Stomach (tissue), 19 donors: ENCODE measurements at places on chromosomes 16 and 17. TPM values are rescaled to one million over a fixed set of nuclear protein-coding genes. Genes with fewer than 3 reads are reported as not detected.

The SLC43A2 gene
- 13.0 TPM for total RNA-seq

The ST6GALNAC1 gene
- 94.2 TPM for total RNA-seq

The CHRNB1 gene
- total RNA-seq = 6.4 TPM

The GINS2 gene
- 2.0 TPM for total RNA-seq

DNA sequence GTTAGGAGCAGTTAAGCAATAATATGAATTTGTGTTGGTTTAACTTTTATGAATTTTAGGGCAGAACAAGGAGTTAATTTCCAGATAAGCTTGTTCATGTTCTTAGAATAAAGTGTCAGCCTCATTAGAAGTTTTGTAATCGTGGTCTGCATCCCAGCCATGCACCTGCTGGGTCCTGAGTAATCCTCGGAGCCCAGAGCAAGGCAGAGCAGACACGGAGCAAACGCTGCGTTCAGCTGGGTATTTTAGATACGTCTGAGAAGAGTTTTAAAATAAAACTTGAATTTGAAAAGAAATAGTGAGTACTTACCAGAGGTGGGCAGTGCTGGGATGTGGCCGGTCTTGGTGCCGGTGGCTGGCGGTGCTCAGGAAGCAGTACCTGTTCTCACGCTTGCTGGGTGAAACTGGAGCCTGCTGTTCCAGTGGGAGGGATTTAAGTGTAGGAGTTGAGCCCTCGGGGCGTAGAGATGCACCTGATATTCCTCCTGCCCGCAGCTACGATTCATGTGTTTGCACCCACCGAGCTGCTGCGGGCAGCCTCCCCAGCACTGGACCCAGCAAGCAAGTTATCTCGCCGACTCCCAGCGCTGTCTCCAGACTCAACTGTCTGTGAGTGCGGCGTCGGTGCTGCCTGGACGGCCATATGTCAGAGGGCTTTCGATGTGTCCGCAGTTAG lies at the start of gene ZNF750:
Gene ZNF750 (minus strand): TSS at position 406 of the 676 bp plus-strand sequence. CDS start 7,568 bp downstream, outside the sequence.
- peak; percentile 40 for DNase-seq

DNA sequence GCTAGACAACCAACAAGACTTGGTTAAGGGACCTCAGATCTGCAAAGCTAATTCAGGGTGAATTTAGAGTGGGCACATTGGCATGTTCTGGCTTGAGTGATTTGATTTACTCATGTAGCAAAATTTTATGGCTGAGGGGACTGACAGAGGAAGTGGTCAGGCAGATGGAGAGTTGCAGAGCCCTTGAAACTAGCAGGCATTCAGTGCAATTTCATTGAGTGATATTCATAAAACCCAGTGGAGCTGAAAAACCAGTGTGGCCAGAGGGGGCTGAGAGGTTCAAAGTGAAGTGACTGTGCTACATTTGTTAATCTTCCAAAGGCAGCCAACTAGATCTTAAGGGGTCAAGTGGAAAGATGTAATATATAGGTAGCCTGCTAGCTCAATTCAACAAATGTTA lies 2.2 kb upstream of the TMEM94 start:
- DNase-seq = no peak
